SK-N-SH (cell line): ENCODE measurements at places on chromosomes 4 and X.

- DNase-seq: no peak
Observed at GRCh38 chrX:111127038-111127437, 31.0 kb downstream of the PAK3 start.

GRCh38 chr4:178633263-178633662 lies 1191.0 kb upstream of the AGA start:
- no peak for DNase-seq

DNA sequence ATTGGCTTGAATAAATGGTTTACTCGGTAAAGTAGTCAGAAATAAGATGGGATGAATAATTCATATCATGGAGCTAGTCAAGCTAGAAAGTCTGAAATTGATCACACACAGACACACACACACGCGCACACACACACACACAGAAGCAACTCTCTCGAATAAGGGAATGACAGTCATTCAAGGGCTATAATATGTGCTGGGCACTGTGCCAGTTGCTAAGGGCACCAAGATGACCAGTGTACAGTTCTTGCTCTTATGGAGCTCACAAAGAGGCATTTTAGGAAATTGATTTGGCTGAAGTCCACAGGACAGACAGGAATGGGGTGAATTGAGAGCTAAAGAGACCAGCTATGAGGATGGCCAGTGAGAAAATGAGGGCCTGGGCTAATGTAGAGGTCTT lies 34.2 kb upstream of the SH3D19 start:
- DNase-seq: peak; percentile 41

DNA sequence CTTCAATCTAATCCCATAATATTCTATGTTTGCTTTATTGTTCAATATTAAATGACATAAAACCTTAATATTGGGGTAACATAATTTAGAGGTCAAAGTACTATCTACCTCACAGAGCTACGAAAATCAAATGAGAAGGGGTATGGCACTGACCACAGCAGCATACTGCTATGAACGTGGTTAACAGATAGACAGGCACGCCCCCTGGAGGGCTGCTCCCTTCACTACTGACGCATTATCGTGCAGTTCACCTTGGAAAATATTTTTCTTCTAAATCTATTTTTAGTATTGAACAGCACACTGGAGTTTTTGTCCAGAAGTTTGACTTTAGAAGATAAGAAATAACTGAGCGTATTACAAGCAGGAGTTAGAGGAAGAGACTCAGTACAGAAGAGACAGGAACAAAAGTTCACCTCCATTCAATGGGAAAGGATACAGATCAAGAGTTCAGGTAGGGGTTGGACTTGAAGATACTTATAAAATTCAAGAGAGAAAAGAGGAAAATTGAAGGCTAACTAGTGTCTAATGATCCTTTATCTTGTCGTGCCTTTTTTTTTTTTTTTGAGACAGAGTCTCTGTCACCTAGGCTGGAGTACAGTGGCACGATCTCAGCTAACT lies 22.7 kb downstream of the MAP9 start:
- DNase-seq: peak; percentile 39

DNA sequence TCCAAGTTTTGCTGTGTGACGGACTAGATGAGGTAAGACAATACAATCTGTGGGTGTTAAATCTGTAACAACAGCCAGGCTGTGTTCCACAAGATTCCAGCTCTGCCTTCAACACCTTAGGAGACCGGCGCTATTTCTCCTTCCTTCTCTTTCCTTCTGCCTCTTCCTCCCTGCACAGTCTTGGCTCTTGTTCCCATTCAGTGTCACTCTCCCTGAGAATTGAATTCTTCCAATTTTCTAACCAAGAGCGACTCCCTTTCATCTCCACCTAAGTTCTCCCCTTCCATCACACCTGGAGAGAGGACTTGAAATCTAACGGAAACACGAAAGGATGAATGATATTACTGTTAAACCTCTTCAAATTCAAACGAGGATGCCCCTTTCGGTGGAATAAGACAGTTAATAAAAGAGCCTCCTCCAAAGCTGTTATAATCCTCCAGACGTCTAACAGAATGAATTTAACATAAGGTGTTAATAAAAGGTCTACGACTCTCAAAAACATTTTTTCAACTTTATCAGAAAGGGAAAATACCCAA lies 2.7 kb downstream of the EPHA5 start:
- DNase-seq: no peak
